ENCODE measurements at places on chromosomes 2 and 18. TPM values are rescaled to one million over a fixed set of nuclear protein-coding genes. Genes with fewer than 3 reads are reported as not detected.

Gene AQP4
- 0.33 TPM for total RNA-seq

DNA sequence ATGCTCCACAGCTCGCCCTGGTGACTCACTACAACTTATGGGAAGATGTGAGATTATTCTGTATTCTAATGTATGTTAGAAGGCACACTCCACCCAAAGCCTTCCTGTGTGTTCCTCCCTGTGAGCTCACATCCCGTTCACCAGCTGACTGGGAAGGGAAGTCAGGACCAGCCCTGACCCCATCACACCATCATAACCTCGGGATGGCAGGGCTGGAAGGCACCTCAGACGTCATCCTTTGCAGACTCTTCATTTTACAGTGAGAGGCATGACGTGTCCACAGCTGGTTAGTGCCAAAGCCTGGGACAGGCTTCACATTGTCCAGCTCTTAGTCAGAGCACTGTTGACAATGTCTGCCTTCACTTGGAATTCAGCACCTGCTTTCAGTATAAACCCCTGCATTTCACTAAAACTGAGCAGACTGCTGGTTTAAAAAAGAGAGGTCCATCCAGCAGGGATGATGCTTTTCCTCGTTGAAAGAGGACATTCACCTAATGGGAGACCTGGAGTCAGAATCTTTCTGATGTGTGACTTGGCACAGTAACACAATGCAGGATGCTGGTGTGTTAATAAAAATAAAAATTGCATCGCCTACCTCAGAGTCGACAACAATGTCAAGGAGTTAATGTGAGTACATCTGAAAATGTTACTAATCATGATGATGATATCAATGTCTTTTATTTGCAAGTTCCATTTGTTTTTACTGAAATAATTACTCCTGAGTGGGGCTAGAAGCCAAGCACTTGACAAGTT is 418.0 kb upstream of the TNP1 start:
- H3K4me3 ChIP-seq = no peak overlapping the region
- no peak overlapping the region for H3K27ac ChIP-seq
- no peaks in the 10 kb centered on the region for H3K36me3 ChIP-seq
- no peaks in the 10 kb centered on the region for H3K4me1 ChIP-seq
- H3K27me3 ChIP-seq = no peaks in the 10 kb centered on the region
- no peak for DNase-seq

DNA sequence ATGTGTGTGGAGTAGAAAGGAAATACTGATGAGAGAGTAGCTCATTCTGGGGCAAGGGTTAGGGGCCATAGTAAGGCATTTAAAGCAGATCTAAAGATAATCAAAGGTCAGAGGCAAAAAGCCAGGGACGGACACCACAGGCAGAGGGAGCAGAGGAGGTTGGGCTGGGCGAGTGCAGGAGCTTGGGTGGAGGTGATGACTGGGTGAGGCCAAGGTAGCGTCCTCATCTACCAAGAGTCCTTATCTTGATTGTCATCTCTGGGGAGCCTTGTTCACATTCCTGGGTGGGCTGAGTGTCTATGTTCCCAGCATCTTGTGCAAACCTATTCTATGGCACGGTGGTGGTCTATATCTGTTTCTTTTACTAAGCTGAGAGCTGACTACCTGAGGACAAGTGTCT is 26.1 kb upstream of the SAG start:
- peaks cover 10% of the 10 kb centered on the region for H3K36me3 ChIP-seq
- H3K27ac ChIP-seq = no peak overlapping the region
- no peaks in the 10 kb centered on the region for H3K4me1 ChIP-seq
- H3K4me3 ChIP-seq = no peak overlapping the region
- no peak for DNase-seq

DNA sequence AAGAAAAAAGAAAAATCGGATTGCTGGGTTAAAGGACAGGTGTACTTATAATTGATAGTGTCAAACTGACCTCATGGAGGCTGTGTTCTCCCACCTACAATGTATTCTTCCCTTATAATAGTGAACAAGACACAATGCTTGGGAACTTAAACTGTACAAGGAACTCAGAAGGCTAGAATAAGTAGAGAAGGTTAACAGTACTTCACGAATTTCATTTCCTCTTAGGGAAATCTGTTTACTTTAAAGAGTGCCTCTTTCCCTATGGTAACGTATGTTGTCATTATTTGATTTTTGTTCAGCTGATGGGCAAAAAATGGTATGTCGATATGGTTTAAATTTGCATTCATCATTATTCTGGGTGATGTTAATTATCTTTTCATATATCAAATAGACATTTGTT is 9.2 kb upstream of the HK2 start:
- H3K27ac ChIP-seq = no peak overlapping the region
- H3K4me1 ChIP-seq = no peaks in the 10 kb centered on the region
- no peak for DNase-seq

DNA sequence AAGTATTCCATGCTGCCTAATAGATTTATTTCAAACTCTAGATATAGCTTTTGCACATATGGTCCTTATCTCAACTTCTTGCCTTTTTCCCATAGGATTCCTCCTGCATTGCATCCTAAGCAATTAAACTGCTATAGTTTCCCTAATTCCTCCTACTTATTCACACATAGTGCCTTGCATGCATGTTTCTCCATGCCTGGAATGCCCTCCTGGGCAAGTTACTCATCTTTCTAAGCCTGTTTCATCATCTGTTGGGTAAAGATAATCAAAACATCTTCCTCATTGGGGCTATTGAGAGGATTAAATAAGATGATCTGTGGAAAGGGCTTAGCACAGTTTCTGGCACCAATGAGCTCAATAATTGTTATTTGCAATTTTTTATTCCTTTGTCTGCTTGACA is 726.5 kb downstream of the SLC4A3 start:
- no peaks in the 10 kb centered on the region for H3K27me3 ChIP-seq
- no peak overlapping the region for H3K27ac ChIP-seq
- no peaks in the 10 kb centered on the region for H3K36me3 ChIP-seq
- H3K4me1 ChIP-seq = no peaks in the 10 kb centered on the region
- DNase-seq = no peak
- no peak overlapping the region for H3K4me3 ChIP-seq

DNA sequence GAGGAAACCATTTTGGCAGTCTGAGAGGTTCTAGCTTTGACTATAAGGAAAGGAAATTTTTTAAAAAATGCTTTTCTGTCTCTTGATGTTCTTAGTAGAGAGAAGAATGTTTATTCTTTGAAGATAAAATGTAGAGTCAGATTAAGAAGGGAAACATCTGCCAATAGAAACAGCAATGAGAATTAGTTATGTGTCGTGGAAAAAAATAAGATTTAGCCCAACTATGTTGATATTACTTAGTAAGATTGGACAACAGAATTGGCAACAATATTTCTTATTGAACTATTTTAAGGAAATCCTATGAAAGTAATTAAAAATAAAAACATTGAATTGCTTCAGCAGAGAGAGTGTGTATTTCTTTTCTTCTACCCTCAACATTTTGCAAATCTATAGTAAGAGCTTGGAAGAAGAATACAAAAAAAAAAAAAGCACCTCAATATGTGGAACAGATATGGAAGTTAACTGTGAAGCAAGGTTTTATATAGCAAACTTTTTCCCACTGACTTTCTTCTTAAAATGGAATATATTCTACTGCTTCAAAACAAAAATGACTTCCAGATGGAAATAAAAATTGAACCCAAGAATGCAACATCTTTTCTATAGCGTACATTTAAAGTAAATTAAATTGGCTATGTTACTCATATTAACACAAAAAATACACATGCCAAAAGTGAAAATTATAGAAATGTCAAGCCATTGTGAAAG is 177.9 kb downstream of the FAM124B start:
- no peak for DNase-seq
- no peak overlapping the region for H3K27ac ChIP-seq
- no peaks in the 10 kb centered on the region for H3K4me1 ChIP-seq
- H3K4me3 ChIP-seq = no peak overlapping the region
- H3K27me3 ChIP-seq = no peaks in the 10 kb centered on the region
- H3K36me3 ChIP-seq = no peaks in the 10 kb centered on the region

- no peaks in the 10 kb centered on the region for H3K36me3 ChIP-seq
- DNase-seq = no peak
- H3K4me3 ChIP-seq = peak overlapping the region; percentile 87
- H3K4me1 ChIP-seq = no peaks in the 10 kb centered on the region
- H3K27me3 ChIP-seq = no peaks in the 10 kb centered on the region
- H3K27ac ChIP-seq = no peak overlapping the region
These were observed 2.4 kb downstream of the MARS2 start for GRCh38 chr2:197707316-197708213.

Gene ASPRV1
- total RNA-seq = 1.8 TPM

GRCh38 chr18:9735879-9736278 is 27.8 kb downstream of the RAB31 start:
- DNase-seq = no peak
- no peaks in the 10 kb centered on the region for H3K27me3 ChIP-seq
- H3K4me3 ChIP-seq = no peak overlapping the region
- no peaks in the 10 kb centered on the region for H3K4me1 ChIP-seq
- H3K27ac ChIP-seq = no peak overlapping the region

Gene ZNF2
- 2.4 TPM for total RNA-seq

Gene CYBRD1
- total RNA-seq = 396 TPM

DNA sequence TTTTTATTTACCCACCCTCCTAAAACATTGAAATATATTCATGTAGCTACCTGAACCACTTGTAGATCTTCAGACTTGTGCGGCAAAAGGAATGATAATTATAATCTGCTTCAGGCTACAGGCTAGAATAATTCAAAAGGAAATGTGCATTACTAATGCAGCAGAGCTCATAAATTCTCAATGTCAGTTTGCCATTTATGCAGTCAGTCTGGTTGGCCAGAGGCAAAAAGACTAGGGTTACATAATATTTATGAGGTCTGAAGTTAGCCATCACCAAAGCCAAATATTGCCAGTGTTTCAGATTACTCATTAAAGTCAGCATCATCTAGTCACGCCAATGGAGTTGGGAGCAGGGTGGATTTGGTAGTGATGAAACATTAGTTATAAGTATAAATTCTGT is 38.9 kb downstream of the METAP1D start:
- H3K27ac ChIP-seq = no peak overlapping the region
- H3K4me3 ChIP-seq = no peak overlapping the region
- no peaks in the 10 kb centered on the region for H3K27me3 ChIP-seq
- DNase-seq = no peak
- H3K4me1 ChIP-seq = no peaks in the 10 kb centered on the region

DNA sequence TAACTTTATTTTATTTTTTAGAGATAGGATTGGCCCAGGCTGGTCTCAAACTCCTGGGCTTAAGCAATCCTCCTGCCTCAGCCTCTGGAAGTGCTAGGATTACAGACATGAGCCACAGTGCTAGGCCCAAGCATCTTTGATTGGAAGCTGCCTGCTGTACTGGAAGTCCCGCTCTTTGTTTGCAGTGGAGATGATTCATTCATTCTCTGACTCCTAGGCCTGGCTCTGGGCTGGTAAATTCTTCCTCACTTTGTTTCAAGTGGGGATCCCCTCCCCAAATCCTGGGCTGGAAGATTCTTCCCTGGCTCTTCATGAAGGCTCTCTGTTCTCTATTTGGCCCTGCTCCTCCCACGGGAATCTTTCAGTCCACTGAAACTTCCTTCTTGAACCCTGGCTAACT is 81.9 kb downstream of the NEURL3 start:
- H3K27ac ChIP-seq = no peak overlapping the region
- H3K27me3 ChIP-seq = no peaks in the 10 kb centered on the region
- H3K4me3 ChIP-seq = no peak overlapping the region
- H3K4me1 ChIP-seq = no peaks in the 10 kb centered on the region
- no peaks in the 10 kb centered on the region for H3K36me3 ChIP-seq

Gene SGO2
- 4.6 TPM for total RNA-seq

GRCh38 chr18:70598406-70598805 is 309.6 kb downstream of the SOCS6 start:
- H3K27me3 ChIP-seq = no peaks in the 10 kb centered on the region
- H3K36me3 ChIP-seq = no peaks in the 10 kb centered on the region
- no peak for DNase-seq
- H3K27ac ChIP-seq = no peak overlapping the region
- H3K4me3 ChIP-seq = no peak overlapping the region
- H3K4me1 ChIP-seq = no peaks in the 10 kb centered on the region

- H3K27me3 ChIP-seq = no peaks in the 10 kb centered on the region
- H3K36me3 ChIP-seq = no peaks in the 10 kb centered on the region
- no peak for DNase-seq
These were observed 47.4 kb upstream of the RAPH1 start for GRCh38 chr2:203582468-203582867.

- no peak for DNase-seq
- H3K36me3 ChIP-seq = no peaks in the 10 kb centered on the region
- no peaks in the 10 kb centered on the region for H3K27me3 ChIP-seq
- no peak overlapping the region for H3K27ac ChIP-seq
- no peaks in the 10 kb centered on the region for H3K4me1 ChIP-seq
- no peak overlapping the region for H3K4me3 ChIP-seq
These were observed 32.3 kb upstream of the STAT4 start for GRCh38 chr2:191183081-191183480.

Gene VIT
- total RNA-seq = 7.9 TPM

Gene NUP35
- 32.8 TPM for total RNA-seq

All from breast epithelium (tissue), 4 donors.